T follicular helper cell (primary cell): ENCODE measurements at places on chromosomes 1 and 21.

DNA sequence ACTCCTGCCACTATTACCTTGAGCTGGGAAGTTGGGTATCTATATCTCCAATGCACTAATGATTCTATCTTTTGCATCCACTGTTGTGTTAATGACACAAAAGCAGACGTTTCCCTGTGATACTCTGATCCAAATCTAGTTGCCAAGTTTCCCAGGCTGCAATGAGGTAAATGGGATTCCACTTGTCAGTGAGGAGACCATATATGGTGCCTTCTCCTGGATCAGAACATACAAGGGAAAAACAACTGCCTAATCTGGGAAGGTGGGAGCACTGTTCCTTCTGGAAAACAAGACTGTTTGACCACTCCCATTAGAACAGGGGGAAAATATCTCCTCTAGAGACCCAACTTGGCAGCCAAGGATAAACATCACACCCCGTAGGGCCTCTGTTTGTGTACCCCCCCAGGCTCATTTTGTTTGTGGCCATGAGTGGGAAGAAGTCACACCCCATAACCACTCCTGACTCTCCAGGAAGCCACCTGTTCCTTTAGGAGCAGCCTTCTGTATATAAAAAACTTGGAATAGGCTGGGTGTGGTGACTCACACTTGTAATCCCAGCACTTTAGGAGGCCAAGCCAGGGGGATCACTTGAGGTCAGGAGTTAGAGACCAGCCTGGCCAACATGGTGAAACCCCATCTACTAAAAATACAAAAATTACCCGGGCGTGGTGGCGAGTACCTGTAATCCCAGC, 28.5 kb upstream of the SLC6A9 start:
- DNase-seq, result no peak

GRCh38 chr1:165129568-165130164, 226.8 kb downstream of the LMX1A start:
- DNase-seq, result no peak

DNA sequence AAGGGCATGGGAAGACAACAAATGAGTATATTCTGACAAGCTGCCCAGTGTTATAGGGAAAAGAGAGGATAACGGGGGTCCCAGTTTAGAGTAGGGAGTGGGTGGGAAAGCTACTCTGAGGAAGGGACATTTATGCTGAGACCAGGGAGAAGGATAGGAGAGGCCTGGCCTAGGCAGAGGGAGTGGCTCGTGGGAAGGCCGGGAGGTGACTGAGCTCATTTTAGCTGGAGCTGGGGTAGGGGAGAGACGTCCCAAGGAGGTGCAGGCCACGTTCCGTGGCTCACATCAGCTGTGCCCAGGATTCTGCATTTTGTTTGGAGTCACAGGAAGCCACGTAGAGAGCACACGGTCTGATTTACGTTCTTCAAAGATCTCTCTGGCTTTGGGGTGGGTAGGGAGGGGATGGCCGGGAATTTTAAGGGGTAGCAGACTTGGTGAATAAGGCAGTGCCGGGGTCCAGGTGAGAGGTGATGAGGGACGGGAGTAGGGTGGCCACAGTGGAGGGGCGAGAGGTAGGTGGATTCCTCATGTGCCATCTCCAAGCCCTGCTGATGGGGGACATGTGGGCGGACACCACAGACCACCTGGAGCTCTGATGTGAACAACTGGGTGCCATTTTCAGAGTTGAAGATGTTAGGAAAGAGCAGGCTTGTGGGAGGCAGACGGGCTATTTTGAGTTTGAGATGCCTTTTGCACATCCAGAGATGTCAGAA, 4.7 kb downstream of the TINAGL1 start:
- no peak for DNase-seq

- no peak for DNase-seq
Observed at GRCh38 chr21:41640748-41641509, 125.9 kb downstream of the RIPK4 start.

GRCh38 chr1:56074007-56074651, 505.2 kb downstream of the PLPP3 start:
- DNase-seq, result no peak

DNA sequence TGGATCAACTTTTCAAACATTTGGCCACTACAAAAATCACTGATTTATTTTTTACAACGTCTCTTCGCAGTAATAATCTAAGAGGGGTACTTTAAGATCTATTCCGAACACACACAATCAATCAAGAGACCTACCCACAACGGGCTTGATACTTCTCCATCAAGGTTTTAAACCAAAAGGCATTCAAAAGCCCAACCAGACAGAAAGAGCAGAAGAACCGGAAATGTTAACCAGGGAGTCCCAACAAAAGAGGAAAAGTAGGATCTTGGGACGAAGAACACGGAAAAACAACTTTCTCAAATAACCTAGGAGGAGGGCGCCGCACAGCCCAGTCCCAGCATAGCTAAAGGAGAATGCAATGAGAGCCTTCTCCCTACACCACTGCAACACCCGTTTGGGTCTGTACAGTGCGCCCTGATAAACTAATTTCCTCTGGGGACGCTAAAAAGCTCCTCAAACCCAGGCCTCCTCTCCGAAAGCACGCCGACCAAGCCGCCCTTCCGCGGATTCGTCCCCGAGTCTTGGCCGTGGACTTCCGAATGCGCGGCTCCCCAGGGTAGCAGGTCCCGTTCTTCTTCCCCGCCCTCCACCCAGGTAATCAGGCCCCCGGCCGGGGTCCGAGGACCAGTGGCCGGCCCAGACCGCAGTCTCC, 623 bp downstream of the RPL22 start:
- no peak for DNase-seq

DNA sequence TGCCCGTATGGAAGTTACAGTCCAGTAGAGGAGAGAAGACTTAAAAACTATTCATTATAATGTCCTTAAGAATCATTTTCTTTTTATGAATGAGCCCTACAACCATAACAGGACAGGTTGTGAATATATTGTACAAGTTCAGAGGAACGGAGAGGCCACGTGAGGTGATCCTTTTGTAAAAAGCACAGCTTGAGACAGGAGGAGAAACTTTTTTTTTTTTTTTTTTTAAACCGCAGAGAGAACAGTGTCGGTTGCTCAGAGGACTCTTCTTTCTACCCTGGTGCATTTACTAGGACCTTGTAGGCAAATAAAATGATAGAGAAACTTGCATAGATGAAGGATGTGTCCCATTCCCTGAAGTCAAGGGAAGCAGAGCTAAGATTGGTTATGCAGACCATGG, 32.1 kb downstream of the DYRK1A start:
- no peak for DNase-seq

DNA sequence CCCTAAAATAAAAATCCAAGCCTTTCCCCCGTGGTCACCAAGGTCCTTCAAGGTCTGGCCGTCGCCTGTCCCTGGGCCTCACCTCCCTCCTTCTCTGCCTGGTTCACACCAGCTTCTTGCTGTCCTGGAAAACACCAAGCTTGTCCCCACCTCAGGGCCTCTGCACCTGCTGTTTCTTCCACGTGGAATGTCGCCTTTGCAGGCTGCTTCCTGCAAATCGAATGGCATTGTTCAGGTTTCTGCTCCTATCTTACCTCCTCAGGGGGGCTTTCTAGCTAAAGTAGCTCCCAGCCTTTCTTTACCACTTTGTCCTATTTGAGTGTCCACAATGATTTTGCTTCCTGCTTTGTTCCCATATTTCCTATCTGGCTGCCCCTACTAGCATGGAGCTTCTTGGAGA, 3.3 kb upstream of the CASZ1 start:
- DNase-seq, result no peak

DNA sequence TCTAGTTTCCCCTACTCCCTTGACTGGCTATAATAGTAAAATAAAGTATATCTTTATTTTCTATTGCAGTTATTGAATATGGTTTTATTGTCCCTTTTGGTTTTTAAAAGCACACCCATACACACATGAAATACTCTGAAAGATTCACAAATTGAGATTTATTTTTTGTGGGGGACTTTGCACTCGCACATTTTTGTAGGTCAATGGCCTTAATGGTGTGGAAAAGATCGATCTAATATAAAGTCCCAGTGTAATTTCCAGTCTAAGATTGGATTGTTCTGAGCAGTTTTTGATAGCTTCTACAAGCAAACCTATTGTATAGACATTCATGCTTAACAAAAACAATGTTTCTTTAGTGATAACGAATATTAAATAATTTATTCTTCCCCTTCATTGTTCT, 59.5 kb upstream of the INSL5 start:
- DNase-seq, result no peak

- no peak for DNase-seq
Observed at GRCh38 chr1:53001128-53001527, 60.9 kb upstream of the PODN start.

GRCh38 chr1:45348966-45349677, 8.9 kb upstream of the MUTYH start:
- no peak for DNase-seq

- no peak for DNase-seq
Observed at GRCh38 chr1:108597041-108597440, 37.1 kb downstream of the EEIG2 start.

DNA sequence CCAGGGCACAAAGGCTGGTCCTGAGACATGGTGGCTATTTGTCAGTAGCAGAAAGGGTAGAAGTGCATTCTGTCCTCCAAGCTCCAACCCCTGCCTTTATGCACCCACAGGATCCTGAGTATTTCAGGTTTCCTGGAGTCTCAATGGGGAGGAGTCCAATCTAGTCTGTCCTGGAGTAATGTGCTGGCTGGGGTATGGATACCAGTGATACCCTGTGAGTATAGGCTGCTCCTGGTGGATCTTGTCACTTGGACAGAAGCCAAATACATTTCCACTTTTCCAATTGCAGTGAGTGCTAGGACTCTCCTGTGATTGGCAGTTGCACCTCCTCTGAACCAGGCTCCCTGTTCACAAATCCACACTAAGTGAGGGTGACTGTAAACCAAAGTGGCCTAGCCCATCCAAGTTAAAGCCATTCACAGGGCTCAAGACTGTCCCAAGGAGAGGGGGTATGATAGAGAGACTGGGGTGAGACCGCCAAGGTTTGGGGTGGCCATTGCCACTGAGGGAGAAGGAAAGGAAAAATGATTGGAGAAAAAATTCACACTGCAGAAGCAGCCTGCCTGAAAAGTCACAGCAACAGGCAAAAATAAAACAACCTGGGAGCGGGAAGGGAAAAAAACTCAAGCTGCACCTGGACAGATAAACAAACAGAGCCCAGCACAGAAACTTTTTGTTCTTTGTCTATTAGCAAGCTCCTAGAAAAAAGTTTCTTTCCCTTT, 163.4 kb upstream of the ETV3 start:
- DNase-seq, result no peak

GRCh38 chr1:17587693-17588047, 48.2 kb downstream of the ARHGEF10L start:
- DNase-seq, result no peak

- DNase-seq, result no peak
Observed at GRCh38 chr1:212710566-212710965, 10.9 kb upstream of the BATF3 start.

DNA sequence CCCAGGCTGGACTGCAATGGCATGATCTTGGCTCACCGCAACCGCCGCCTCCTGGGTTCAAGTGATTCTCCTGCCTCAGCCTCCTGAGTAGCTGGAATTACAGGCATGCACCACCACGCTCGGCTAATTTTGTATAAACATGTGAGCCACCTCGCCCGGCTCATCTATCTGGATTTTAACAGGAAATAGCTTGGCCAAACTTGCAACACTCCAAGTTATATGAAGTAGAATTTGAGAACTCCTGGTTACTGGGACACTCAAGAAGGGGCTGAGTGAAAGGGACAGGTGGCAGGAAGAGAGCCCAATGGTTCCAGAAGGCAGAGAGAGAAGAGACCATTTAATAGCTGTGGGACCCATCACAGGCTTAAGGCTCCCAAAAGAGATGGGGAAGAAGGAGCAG, 2.9 kb upstream of the GPX7 start:
- DNase-seq, result no peak

DNA sequence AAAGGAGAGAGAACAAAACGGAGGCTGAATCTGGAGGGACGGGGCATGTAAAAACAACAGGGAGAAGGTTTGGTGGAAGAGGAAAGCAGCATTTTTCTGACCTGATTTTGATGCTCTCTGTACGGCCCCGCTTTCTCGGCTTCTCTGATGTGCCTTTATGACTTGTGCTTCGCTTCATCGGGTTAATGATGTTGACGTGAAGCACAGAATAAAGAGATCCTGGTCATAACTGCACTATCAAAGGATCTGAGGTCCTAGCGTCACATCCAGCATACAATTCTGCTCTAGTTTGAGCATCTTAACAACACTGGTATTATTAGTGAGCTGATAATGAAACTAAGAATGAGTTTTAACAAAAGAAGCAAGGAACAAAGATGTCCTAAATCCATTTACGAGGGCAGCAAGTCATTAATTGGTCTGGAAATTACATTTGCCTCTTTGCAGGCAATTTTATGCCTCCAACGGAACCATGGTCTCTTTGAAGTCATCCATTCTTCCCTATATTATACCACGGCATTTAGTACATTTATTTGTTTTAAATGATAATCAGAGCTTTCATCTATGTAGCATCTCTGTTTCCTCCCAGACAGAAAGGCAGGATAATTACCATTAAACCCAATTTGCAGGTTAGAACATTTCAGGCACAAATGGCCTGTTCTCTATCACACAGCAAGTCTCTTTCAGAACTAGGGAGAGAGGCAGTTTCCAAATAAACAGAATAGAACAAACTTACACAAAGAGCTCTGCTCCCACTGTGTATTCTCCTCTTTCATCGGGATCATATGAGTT, 45.3 kb upstream of the B3GALNT2 start:
- no peak for DNase-seq

GRCh38 chr1:110786802-110787327, 86.1 kb upstream of the CD53 start:
- DNase-seq, result no peak

- no peak for DNase-seq
Observed at GRCh38 chr21:24561291-24561690, 1046.0 kb downstream of the MRPL39 start.

DNA sequence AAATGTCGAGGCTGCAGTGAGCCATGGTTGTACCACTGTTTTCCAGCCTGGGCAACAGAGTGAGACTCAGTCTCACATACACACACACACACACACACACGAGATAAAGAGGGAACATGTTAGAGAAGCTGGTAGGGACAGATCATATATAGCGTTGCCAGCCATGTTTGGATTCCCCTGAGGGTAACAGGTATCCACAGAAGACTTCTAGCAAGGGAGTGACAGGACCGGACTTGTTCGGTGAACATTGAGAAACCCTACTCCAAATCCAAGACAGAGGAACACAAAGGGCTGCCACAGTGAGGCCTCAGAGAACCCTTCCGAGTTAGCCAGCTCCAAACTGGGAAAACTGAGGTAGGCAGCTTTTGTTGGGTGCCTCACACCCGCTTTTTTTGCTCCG, 3.7 kb upstream of the SARS1 start:
- DNase-seq, result no peak
